ENCODE measurements at places on chromosomes 3 and 15.

GRCh38 chr3:156606729-156607128, 51.8 kb upstream of the SSR3 start:
- no peak for DNase-seq

DNA sequence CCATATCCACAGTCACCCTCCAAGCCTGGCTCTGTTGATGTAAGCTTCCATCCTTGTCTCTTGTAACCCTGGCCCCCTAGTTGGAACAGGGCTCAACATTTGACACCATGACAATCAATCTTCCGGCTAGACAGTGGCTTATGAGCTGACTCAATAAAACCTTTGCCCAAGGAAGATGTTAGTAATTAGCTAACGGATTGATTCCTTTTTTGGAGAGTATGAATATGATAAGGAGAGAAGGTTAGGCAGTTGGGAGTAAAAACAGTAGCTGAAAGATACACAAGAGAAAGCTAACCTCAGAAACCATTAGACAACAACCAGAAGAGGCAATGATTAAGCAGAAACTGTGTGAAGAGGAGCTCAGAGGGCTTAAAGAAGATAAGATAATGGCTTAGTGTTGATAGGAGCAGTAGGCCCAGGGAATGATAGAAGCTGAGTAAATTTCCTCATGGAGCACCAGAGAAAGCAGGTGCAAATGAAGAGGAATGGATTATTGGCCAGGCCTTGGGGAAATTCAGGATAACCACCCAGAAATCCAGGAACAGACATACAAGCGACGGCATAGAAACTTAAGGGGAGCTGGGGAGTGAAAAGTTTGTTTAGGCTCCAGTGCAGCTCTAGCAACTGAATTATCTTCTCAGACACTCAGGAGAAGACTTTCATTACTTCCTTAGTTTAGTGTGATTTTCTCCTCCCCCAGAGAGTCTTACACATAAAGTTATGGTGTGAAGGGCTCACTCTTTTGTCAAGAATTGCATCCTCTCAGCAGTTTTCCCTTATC, 7.8 kb upstream of the RFX7 start:
- no peak for DNase-seq

DNA sequence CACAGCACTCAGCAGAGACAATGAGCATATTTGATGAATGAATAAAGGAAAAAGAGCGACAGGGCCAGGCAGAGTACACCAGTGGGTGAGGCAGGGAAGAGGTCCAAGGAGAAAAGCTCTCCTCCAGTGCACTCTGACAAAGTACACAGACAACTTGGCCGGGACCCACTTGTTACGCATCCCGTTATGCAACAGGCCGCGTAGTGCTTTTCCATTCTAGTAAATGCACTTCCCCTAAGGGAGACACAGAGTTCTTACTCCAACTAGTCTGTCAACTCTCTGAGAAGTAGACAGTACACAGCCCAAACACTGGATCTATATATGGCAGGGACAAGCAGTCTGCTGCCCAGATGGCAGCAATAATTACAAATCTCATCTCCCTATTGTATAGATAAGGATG, 18.5 kb downstream of the LARP6 start:
- no peak for DNase-seq

- DNase-seq = no peak
Observed at GRCh38 chr3:52147804-52148203, 6.4 kb downstream of the POC1A start.

DNA sequence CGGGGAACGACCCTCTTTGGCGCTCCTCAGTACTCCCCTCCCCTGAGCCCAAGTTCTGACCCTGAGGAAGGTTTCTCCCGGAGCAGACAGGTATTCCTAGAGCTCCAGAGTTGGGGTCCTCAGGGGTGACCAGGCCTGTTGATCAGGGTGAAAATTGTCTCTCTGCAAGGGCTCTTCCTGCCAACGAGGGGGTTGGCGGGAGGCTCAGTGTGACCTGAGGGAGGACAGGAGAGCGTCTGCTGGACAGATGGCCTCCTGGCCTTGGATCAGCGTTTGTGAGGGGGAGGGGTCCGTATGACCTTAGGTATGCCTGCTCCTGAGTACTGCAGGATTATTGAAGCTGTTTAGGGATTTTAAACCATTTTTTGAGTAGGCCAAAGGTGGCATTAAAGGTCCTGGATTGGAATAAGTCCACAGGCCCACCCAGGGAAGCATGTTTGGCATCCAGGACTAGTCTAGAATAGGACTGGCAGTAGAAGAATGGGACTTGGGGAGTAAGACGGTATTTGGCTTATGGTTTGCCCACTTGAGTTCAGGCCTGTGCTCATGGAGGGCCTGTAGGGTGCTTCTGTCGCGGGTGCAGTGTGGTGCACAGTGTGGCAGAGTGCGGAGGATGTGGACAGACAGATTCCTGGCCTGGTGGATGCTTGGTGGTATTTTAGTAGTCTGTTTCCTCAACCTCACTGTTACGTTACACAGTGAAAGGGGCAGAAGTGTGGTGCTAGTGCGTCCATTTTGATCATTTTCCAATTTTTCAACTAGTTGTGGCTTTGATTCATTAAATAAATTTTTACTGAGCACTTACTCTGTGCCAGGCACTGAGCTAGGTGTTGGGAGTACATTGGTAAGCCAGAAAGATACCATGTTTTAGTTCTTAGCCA, 959 bp downstream of the ZNF592 start:
- DNase-seq = no peak

GRCh38 chr3:33035596-33035995, 61.4 kb downstream of the GLB1 start:
- no peak for DNase-seq

- DNase-seq = no peak
Observed at GRCh38 chr15:66784174-66784573, 82.1 kb downstream of the SMAD6 start.

DNA sequence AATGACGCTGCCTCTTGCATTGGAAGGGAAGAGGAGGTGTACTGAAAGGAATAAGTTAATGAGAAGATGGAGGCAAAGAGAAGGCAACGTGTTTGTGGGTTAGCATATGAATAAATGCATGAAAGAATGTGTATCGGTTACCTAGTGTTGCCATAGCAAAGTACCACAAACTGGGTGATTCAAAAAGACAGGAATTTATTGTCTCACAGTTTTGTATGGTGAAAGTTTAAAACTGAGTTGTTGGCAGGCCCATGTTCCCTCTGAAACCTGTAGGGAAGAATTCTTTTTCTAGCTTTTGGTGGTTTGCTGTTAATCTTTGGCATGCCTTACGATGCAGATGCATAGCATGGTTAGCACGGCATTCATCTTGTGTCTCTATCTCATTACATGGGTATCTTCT, 729.9 kb downstream of the MECOM start:
- no peak for DNase-seq

- DNase-seq = no peak
Observed at GRCh38 chr3:11900824-11901223, 54.1 kb upstream of the TAMM41 start.

GRCh38 chr3:6861625-6862000, 698 bp downstream of the GRM7 start:
- DNase-seq = no peak

GRCh38 chr3:188198760-188199327, 44.9 kb downstream of the LPP start:
- DNase-seq = no peak

DNA sequence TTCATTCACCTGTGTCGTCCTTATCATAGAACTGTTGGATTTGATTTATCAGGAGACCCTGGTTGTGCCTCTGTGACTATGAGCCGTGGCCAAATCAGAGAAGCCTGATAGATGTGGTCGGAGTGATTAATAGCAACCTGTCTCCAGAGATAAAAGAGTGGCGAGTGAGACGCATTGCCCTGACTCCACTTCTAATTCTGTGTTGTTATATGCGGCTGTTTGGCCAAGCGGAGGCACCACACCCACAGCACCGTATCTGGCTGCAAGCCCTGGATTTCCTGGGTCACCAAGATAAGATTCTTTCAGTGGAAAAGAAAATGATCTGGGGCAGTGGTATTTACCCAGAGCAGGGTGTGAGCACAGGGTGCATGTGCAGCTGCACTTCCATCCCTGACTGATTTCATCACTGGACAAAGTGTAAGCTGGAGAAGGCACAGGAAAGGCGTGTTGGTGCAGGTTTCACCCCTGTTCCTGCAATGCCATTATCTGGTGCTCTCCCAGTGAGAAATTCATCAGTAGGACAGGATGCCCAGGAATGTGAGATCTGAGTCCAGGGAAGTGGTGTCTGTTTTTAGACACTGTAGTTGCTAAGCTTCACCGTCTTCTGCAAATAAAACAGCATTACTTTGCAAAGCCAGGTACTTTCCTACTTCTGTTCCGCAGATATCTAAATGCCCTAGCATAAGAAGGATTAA, 84.6 kb downstream of the CD47 start:
- DNase-seq = no peak

- no peak for DNase-seq
Observed at GRCh38 chr3:191119415-191120295, 79.4 kb upstream of the OSTN start.

DNA sequence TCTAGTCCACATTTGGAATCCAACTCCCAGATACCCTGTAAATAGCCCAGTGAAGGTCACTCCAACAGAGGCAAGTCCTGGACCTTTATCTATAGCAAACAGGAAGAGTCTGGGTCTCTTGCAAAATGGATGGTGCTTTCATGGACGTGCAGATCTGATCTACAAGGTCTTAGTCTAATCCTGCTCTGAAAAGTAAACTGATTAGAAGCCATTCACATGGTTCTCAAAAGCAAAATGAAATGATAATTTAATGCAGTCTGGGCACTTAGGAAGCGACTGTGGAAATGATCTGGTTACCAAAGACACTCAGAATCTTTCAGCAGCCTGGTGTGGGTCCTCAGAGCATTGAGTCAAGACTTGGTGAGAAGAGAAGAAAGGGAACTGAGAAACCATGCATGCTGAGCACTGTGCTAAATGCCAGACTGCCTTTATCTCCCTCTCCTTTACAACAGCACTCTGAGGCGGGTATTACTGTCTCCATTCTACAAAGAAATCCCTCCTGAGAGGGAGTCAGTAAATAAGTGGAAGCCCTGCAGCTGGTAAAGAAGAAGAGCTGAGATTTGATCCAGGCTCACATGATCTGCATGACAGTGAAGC, 29.0 kb downstream of the AQP9 start:
- DNase-seq = no peak

GRCh38 chr3:184543256-184543655, 18.3 kb upstream of the EPHB3 start:
- no peak for DNase-seq

DNA sequence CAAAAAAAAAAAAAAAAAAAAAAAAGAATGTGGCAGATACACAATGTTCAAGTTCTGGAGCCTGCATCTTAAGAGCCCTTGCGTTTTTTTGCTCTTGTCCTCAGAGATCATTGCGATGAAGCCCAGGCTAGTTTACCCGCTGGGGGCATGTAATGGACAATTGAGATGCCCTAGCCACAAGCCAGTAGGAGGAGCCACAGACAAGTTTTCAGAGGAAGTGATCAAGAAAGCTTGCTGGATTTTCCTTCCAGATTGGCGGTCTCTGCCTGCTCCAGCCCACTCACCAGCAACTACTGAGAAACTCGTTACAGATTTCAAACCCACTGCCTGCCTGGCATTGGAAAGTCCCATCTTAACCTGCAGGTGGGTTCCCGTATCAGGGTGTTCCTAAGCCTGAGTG, 192.1 kb upstream of the EOMES start:
- no peak for DNase-seq

DNA sequence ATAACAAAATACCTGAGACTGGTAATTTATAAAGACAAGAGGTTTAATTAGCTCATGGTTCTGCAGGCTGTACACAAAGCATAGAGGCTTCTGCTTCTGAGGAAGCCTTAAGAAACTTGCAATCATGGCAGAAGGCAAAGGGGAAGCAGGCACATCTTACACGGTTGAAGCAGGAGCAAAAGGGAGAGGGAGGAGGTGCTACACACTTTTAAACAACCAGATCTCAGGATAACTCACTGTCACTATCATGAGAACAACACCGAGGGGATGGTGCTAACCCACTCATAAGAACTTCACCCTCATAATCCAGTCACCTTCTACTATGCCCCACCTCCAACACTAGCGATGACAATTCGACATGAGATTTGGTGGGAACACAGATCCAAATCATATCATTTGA, 54.4 kb downstream of the ATP8B4 start:
- no peak for DNase-seq

DNA sequence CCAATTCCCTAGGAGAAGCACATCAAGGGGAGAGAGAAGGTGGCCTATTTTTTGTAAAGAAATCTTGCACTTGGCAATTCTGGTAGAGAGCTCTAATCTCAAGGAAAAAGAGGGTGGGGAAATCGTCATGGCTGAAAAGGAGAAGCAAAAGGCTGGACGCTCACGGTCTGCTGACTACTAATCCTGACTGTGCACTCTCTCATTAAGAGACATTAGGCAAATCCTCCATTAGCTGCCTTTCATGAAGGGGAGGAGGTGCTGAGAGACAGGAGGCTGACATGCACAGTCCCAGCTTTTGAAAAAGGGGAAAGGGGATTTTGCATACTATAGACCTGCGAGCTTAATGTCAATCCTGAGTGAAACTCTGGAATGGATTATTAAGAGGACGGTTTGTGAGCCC, 170.0 kb downstream of the NR2F2 start:
- DNase-seq = no peak

DNA sequence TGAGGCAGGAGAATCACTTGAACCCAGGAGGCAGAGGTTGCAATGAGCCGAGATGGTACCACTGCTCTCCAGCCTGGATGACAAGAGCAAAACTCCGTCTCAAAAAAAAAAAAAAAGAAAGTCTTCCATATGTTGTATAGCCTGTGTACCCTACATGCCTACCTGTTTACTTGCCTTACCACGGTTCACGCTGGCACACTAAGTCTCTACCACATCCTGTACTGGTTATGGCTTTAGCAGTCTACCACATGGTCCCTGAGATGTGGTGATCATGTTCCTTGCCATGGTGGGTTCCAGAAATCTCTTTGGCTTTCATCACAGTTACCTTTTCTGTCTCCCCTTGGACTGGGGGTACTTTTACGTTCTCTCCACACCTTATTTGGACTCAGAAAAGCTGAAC, 63.8 kb upstream of the TBC1D5 start:
- DNase-seq = no peak

GRCh38 chr3:193348686-193349085, 29.9 kb downstream of the ATP13A5 start:
- no peak for DNase-seq

GRCh38 chr15:67161412-67161811, 93.0 kb downstream of the AAGAB start:
- DNase-seq = no peak

- no peak for DNase-seq
Observed at GRCh38 chr15:90560229-90560776, 30.6 kb downstream of the CRTC3 start.

GRCh38 chr15:75640483-75641178, 607 bp upstream of the IMP3 start:
- DNase-seq = no peak

- DNase-seq = no peak
Observed at GRCh38 chr3:98259707-98260106, 4.3 kb upstream of the OR5H6 start.
